ENCODE measurements at places on chromosomes 11 and 22.

- no peak for DNase-seq
Observed at GRCh38 chr11:119367661-119368120, 13.8 kb downstream of the USP2 start.

DNA sequence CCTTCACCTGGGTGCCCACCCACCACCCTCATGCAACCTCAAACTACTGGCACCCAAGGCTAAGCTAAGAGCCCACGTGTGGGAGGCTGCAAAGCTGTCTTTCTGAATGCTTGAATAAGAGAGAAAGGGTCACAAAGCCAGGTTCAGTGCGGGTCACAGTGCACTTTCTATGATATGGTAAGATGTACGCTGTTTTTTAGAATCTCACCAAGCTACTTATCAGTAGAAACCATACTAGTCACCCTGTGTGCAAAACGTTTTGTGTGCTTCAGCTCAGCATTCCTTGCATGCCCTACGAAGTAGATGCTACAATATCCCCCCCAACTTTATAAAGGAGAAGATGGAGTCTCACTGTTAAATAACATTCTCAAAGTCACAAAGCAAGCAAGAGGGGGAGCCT is 14.9 kb downstream of the P2RX3 start:
- no peak for DNase-seq

- DNase-seq = no peak
Observed at GRCh38 chr22:27754888-27755480, 46.6 kb downstream of the MN1 start.

- DNase-seq = no peak
Observed at GRCh38 chr11:64720167-64720566, 2.8 kb downstream of the NRXN2 start.

- no peak for DNase-seq
Observed at GRCh38 chr11:47912843-47913437, 64.8 kb upstream of the NUP160 start.

DNA sequence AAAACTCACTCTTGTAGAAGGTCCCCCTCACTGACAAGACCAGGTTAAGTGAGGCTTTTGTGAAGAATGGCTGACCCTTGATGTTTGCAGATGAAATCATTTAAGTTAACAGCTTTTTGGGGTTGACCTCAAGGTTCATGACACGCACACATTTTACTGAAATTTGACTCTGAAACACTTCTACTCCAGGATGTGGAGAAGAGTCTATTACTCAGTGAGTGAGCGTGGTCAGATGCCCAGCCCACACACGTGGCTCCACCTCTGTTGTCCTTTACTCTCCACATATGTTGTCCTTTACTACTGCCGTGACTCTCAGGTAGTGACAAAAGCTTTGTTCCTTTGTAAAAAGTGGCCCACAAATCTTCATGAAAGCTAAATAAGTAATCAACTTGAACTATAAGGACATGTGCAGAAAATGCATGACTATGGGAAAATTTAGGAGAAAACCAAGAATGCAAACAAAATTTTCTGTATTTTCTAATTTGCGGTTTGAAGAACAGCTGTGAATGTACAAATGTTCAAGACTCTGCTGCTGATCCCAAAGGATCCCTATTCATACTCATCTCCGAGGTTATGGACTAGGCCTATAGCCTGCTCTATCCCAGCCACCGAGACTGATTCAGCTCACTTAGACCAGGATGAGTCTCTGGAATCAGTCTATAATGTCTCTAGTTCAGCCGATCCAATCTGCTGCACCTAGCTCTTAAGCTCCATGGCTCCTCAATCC is 22.4 kb downstream of the XRRA1 start:
- peak; percentile 25 for DNase-seq
